Renal cortex interstitium (tissue), 15 donors: ENCODE measurements at places on chromosomes 3 and 15. TPM values are rescaled to one million over a fixed set of nuclear protein-coding genes. Genes with fewer than 3 reads are reported as not detected.

GRCh38 chr3:4740397-4741105 is 238.7 kb upstream of the BHLHE40 start:
- no peak for DNase-seq

GRCh38 chr15:58805095-58805494 is 34.0 kb downstream of the MINDY2 start:
- no peak for DNase-seq

GRCh38 chr15:89067751-89068150 is 20.5 kb upstream of the ABHD2 start:
- no peak for DNase-seq

GRCh38 chr3:72265256-72266015 is 480.5 kb upstream of the PROK2 start:
- no peak for DNase-seq

The CASR gene
- 30.5 TPM for polyA plus RNA-seq

- no peak for DNase-seq
Observed at GRCh38 chr3:192373586-192373985, 353.8 kb downstream of the FGF12 start.

DNA sequence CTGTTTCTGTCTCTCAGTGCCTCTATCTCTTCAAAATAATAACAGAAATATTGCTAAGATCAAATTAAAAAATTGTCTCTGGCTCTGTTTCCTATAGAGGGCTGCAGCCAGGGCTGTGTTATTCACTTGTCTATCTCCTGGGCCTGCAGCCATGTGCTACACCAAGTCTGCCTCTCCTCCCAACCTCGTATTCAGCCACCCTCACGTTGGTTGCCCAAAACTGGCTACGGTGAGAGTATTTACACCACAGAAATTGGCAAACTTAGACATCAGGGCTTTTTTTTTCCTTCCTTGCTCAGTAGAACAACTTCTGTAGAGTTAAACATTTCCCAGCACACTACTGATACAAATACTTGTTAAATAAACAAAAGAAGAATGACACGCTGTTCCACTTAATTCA is 320.9 kb upstream of the ICE2 start:
- DNase-seq: no peak

DNA sequence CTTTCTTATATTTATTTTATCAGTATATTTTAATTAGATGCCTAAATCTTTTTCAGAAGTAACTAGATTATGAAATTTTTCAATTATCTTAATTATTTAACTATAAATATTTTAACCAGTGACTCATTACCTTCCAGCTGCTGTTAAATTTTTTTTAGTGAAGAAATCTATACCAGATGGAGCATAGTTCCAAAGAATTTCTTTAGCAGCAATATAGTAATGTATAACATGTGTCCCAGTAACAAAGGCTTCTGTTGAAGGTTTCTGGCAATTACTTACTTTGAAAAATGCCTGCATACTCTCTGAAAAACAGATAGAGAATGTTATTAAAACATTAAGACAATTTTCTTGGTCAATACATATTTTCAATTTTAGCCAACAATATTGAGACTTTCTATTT is 45.1 kb upstream of the CP start:
- DNase-seq: no peak
